ENCODE measurements at places on chromosomes 5 and 9.

DNA sequence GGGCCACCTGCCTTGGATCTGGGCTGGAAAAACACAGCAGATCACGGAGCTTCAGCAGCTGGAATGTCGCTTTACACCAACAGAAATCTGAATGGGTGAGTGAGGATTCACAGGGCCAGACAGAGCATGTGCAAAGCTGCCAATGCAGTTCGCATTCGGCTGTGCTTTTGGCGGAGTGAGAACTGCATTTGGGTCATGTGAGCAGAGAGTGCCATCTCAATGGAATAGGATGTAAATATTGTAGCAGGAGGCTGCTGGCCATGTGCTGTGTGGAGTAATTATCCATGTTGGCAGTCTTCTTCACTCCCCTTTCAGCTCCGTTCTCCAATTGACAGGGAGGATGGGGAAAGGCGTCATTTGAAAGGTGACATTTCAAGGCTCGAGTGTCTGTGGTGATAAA lies at the start of gene ANKRD55:
Gene ANKRD55, minus strand, starts transcription at position 101 of the 400 bp plus-strand sequence. CDS start 417 bp downstream, outside the sequence.
- DNase-seq: no peak

DNA sequence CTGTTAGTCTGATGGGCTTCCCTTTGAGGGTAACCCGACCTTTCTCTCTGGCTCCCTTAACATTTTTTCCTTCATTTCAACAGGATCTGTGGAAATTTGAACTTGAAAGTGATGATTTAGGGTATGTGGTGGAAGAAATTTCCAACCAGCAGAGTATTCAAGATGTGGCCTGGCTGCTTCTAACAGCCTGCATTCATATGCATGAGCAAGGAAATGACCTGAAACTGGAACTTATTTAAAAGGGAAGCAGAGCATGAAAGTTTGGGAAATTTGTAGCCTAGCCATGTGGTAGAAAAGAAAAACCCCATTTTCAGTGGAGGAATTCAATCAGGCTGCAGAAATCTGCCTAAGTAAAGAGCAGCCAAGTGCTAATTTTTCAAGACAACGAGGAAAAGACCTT lies 41.7 kb downstream of the UNC13B start:
- no peak for DNase-seq

DNA sequence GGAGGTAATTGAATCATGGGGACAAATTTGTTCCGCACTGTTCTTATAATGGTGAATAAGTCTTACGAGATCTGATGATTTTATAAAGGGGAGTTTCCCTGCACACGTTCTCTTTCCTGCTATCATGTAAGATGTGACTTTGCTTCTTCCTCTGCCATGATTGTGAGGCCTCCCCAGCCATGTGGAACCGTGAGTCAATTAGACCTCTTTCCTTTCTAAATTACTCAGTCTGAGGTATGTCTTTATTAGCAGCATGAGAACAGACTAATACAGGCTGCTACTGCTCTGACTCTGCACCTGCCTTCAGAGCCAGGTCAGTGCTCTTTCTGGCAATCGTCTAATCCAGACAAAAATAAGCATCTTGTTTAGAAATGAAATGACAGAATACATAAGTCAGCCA lies 479.2 kb upstream of the TUSC1 start:
- DNase-seq: no peak

- no peak for DNase-seq
These were observed 7.3 kb upstream of the SMIM3 start for GRCh38 chr5:150771034-150771795.

DNA sequence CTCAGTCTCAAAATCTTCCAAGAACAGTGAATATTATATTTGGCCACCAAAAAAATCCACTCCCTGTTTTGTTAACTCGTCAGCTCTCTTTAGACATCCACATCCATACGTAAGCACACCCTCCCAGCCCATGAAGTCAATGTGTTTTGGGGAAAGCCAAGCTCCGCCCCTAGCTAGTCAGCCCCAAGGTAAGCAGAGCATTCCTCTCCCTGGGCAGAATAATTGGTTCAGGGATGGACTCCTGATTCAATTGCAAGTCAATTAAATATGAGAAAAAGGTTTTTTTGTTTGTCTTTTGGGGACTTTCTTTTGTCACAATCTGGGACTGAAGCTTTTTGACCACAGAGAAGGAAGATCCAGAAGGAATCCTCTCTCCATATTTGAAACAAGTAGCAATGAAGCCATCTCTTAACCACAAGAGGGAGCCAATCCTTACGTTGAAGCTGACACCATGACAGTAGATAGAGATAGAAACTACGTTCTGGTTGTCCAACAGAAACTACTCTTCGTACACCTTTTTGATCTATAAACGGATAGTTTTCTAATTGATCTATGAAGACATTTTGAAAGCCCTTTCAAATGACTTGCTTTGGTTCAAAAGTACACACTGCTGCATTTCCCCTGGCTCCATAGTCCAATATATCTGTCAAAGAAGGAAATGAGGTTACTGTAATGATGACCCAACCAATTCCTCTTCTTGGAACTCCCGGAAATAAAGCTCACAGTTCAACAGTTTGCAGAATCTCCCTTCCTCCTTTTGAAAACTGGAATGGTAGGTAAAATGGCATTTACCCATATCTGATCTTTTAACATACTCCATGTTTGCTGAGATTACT lies 166.4 kb downstream of the TLE1 start:
- no peak for DNase-seq

DNA sequence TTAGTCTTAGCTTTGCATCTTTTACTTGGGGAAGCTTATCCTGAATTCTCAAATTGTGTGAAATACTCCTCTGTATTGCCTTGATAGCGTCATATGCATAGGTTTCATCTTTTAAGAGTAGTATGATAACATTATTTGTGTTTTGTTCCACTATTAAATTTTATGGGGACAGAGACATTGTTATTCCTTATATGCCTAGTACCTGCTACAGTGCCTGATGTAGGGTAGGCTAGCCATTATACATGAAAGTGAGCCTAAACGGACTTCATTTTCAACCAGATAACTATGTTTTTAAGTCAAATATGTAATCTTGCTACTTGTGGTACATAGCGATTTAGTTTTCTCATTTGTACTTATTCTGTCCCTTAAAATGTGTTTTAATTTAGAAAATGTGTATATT lies 105.9 kb downstream of the DMXL1 start:
- no peak for DNase-seq

GRCh38 chr9:116868201-116868600 lies 181.1 kb downstream of the TRIM32 start:
- no peak for DNase-seq

DNA sequence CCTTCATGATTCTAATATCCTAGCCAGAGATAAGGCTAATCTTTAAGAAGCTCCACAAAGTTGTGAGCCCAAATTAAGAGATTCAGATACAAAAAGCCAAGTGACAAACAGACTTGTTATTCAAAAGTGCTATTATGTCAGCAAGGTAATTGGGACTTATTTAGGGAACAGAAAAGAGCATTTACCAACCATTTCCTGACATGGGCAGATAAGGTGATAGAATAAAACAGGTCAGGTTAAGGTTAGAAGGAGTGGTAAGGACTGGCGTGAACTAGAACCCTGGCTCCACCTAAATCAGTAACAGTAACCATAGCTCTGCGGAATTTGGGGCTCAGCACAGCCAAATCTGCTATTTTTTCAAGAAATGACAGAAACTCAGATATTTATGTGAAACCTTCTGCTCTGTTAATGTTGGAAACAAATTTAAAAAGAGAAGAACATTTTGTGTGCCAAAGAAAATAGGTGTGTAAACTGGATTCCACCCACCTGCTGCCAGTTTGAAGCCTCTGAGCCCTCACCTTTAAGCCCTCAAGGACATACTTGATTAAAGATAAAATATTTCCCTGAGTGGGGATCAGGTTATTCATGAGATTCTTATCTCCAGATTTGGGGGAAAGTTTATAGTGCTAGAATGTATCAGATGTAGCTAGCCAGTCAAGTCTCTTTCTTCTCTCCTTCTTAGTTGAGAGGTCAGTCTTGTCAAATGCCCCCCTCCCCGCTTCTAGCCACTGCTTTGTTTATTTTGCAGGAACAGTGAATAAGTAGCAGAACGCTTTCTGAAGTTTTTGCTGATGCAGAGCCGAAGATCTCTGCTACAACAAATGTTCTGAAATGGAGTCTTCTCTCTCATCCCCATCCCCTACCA lies 10.2 kb upstream of the ERMP1 start:
- DNase-seq: no peak

DNA sequence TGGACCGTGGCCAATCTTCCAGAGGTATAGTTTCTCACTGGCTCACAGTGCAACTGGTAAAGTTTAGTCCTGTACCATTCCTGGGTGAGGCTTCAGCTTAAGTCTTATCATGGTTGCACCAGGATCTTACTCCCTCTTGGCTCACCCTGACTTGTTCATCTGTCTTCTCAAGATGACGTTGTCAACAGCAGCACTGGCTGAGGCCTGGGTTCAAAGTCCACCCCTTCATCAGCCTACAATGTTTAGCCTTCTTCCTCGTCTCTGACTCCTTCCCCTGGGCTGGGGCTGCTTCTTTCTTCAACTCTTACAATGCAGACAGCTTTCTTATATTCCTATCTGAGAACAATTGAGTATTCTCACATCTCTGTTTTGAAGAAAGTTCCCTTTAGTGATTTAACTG lies 311.1 kb upstream of the CLINT1 start:
- no peak for DNase-seq

- no peak for DNase-seq
These were observed 7.4 kb downstream of the PLIN2 start for GRCh38 chr9:19119801-19120440.

Data from H1 (cell line).